Osteocyte (in vitro differentiated cells): ENCODE measurements at places on chromosomes 7 and 10.

GRCh38 chr10:101155896-101156295 is 24.8 kb downstream of the TLX1 start:
- no peak for DNase-seq

GRCh38 chr10:128526791-128527375 is 400.7 kb upstream of the MKI67 start:
- no peak for DNase-seq

GRCh38 chr7:48781752-48782151 is 142.6 kb upstream of the CDC14C start:
- no peak for DNase-seq

DNA sequence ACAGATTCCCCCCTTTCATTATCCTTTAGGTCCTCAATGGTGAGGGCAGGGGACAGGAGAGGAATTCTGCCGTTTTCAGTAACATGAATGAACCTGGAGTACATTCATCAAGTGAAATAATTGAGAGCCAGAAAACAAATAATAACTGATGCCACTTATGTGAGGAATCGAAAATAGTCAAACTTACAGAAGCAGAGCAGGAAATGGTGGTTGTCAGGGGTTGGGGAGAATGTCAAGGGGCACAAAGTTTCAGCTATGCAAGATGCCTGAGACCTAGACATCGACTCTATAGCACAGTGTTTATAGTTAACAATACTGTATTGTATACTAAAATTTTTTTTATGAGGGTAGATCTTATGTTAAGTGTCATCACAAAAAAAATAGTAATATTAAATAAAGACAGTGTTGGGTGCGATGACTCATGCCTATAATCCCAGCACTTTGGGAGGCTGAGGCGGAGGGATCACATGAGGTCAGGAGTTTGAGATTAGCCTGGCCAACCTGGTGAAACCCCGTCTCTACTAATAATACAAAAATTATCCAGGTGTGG is 1219.8 kb downstream of the GATA3 start:
- DNase-seq = no peak

- no peak for DNase-seq
Observed at GRCh38 chr7:158128572-158128971, 459.1 kb downstream of the PTPRN2 start.

- no peak for DNase-seq
Observed at GRCh38 chr7:147513451-147513850, 1077.1 kb upstream of the C7orf33 start.

DNA sequence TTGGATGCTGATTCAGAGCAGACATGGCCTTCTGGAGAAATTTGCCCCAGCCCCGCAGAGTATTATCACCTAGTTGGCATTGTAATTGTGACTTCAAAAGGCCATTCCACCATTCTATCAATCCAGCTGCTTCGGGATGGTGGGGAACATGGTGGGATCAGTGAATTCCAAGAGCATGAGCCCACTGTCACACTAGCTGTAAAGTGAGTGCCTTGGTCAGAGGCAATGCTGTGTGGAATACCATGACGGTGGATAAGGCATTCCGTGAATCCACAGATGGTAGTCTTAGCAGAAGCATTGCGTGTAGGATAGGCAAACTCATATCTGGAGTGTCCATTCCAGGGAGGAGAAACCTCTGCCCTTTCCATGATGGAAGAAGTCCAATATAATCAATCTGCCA is 13.3 kb upstream of the TMEM248 start:
- DNase-seq = no peak

- DNase-seq = no peak
Observed at GRCh38 chr7:87933605-87933952, 472 bp upstream of the ADAM22 start.

DNA sequence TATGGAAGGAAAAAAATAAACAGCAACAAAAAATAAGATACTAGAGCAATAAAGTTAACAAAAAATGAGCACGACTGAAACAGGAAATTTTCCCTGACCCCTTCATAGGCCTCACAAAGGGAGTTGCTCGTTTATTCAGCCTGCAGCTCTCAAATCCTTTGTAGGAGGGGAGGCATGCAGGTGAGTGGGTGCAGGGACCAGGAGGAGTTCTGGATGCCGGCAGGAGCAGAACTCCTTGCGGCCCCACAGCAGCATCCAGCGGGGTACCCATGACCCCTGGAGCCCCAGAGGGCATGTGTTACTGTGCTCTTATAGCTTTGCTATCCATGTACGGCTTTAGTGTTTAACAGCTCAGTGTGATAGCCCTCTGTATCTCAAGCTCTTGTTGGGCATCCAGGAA is 5.8 kb downstream of the TAS2R39 start:
- no peak for DNase-seq

GRCh38 chr7:75884476-75884875 is 5.6 kb downstream of the RHBDD2 start:
- DNase-seq = no peak

GRCh38 chr7:130907439-130907838 is 173.4 kb upstream of the KLF14 start:
- DNase-seq = no peak
